ENCODE measurements at places on chromosomes 3 and 15. TPM values are rescaled to one million over a fixed set of nuclear protein-coding genes. Genes with fewer than 3 reads are reported as not detected.

Gene ABTB1
- 20.4 TPM for polyA plus RNA-seq

Gene ST3GAL6
- polyA plus RNA-seq = 0.56 TPM

Gene SLC9C1
- not detected for polyA plus RNA-seq

GRCh38 chr15:35450492-35450891 is 95.5 kb downstream of the DPH6 start:
- H3K4me3 ChIP-seq = 0 out of 2 replicates have a peak overlapping the region, but pooled peaks have one; percentile 7
- H3K27me3 ChIP-seq = no peaks in the 10 kb centered on the region
- peaks cover 20% of the 10 kb centered on the region for H3K4me1 ChIP-seq
- peak overlapping the region; percentile 29 for H3K27ac ChIP-seq
- DNase-seq = peak; percentile 86

- H3K4me1 ChIP-seq = peaks cover 41% of the 10 kb centered on the region
- peak overlapping the region; percentile 33 for H3K4me3 ChIP-seq
- DNase-seq = peak; percentile 85
- no peaks in the 10 kb centered on the region for H3K36me3 ChIP-seq
These were observed 901.4 kb downstream of the MCTP2 start for GRCh38 chr15:95132774-95133173.

- no peaks in the 10 kb centered on the region for H3K27me3 ChIP-seq
- H3K4me1 ChIP-seq = peaks cover 6% of the 10 kb centered on the region
- peak; percentile 14 for DNase-seq
- no peak overlapping the region for H3K4me3 ChIP-seq
These were observed 112.7 kb downstream of the SNRK start for GRCh38 chr3:43399034-43399433.

- DNase-seq = no peak
- H3K4me3 ChIP-seq = no peak overlapping the region
- H3K4me1 ChIP-seq = peaks cover 14% of the 10 kb centered on the region
- H3K36me3 ChIP-seq = no peaks in the 10 kb centered on the region
- no peak overlapping the region for H3K27ac ChIP-seq
These were observed 309.4 kb upstream of the STT3B start for GRCh38 chr3:31223278-31223677.

DNA sequence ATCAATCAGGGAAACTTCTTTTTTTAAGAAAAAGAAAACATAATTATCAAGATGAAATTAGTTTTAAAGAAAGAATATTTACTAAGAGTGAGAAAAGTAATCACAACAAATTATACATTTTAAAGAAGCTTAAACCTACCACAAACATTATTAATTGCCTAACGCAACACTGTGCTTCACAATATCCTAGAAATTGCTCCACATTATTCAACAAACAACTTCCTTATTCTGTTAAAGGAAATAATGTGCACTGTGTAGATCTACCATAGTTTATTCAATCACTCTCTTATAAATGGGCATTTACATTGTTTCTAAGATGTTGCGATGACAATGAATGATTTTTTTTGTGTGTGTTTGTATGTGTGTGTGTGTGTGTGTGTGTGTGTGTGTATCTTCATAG is 525.9 kb upstream of the KCNMB2 start:
- DNase-seq = no peak
- no peaks in the 10 kb centered on the region for H3K27me3 ChIP-seq
- no peak overlapping the region for H3K4me3 ChIP-seq
- H3K27ac ChIP-seq = no peak overlapping the region
- H3K4me1 ChIP-seq = no peaks in the 10 kb centered on the region

DNA sequence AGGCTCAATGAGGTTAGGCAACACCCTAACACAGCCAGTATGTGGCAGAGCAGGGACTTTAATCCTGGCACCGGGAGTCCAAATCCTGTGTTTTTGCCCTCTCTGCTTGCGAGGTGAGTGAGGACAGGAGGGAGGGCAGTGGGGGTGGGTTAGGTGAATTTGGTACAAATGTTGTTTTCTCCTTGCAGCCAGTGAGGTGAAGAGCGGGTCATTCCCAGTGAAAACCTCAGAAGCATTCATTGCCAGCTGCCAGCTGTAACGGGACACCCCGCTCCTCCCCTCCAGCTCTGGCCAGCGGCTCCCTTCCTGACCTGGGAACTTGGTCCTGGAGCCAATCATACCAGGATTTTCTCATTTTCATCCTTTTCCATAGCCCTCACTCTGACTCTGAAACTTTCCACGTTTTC is 45.7 kb upstream of the RAB6B start:
- peaks cover 37% of the 10 kb centered on the region for H3K4me1 ChIP-seq
- H3K36me3 ChIP-seq = no peaks in the 10 kb centered on the region
- no peak overlapping the region for H3K27ac ChIP-seq

DNA sequence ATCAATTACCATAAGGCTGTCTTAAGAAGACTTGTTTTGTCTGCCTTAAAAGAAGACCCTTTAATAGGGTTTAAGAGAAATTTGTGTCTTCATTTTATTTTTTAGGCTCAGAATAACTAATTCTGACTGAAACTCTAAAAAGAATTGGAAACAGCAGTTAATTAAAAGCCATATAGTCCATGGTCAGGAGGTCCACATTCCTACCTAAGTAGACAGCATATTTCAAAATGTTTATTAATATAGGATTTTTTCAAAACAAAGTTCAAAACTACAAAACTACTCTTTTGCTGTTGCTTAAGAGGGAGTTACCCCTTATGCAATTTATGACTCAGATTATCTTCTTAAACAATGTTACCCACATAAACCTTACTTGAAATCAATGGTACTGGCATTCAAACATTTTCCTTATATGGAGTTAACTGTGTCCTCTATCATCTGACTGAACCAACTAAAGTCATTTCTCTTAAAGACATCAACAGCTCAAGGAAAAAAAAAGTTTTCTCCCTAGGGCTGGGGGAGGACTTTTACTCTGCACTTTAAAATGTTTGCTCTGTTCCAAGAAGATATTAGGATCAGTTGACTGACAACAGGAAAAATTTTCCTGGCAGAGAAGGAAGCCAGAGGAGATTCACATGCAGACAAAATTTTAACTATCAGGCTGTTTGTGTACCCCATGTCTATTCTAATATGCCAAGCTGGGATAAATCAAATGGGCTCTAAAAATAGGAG is 56.8 kb upstream of the NANOGP8 start:
- H3K36me3 ChIP-seq = no peaks in the 10 kb centered on the region
- DNase-seq = peak; percentile 85
- no peaks in the 10 kb centered on the region for H3K27me3 ChIP-seq
- H3K4me1 ChIP-seq = peaks cover 23% of the 10 kb centered on the region
- peak overlapping the region; percentile 6 for H3K4me3 ChIP-seq

GRCh38 chr3:107430996-107431245 is 53.7 kb downstream of the CCDC54 start:
- DNase-seq = no peak
- H3K27ac ChIP-seq = peak overlapping the region; percentile 64
- no peaks in the 10 kb centered on the region for H3K27me3 ChIP-seq
- no peaks in the 10 kb centered on the region for H3K36me3 ChIP-seq
- peak overlapping the region; percentile 95 for H3K4me3 ChIP-seq

DNA sequence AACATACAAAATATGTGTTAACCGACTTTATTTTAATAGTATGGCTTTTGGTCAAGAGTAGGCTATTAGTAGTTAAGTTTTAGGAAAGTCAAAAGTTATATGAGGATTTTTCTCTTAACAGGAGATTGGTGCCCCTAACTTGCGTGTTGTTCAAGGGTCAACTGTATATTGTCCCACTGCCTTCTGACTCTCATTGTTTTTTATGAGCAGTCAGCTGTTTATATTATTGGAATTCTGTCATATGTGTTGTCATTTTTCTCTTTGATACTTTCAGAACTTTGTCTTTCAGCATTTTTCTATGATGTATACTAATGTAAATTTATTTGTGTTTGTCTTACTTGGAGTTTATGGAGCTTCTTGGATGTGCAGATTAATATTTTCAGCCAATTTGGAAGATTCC is 142.1 kb upstream of the CMC1 start:
- H3K4me1 ChIP-seq = no peaks in the 10 kb centered on the region
- no peak for DNase-seq
- H3K27ac ChIP-seq = no peak overlapping the region
- no peaks in the 10 kb centered on the region for H3K36me3 ChIP-seq
- H3K4me3 ChIP-seq = no peak overlapping the region

DNA sequence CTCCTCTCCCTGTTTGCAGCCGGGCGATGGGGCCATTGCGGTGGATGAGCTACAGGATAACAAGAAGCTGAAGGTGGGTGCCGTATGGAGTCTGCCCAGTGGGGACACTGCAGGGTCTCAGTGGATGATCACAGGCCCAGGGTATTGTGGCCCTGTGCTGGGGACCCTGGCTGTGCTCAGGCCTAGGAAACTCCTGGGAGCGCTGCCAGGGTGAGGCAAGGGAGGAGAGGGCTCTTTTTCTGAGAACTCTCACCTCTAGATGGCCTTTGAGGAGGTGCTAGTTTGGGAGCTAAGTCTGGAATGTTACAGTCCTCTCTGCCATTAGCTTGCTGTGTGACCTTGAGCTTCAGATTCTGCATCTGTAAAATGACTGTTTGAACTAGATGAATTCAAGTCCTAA is 16.4 kb downstream of the SLC24A1 start:
- no peak for DNase-seq
- 0 out of 2 replicates have a peak overlapping the region, but pooled peaks have one; percentile 27 for H3K4me3 ChIP-seq
- no peak overlapping the region for H3K27ac ChIP-seq
- no peaks in the 10 kb centered on the region for H3K36me3 ChIP-seq
- peaks cover 17% of the 10 kb centered on the region for H3K4me1 ChIP-seq

- no peaks in the 10 kb centered on the region for H3K36me3 ChIP-seq
- H3K27ac ChIP-seq = no peak overlapping the region
- no peaks in the 10 kb centered on the region for H3K4me1 ChIP-seq
- no peaks in the 10 kb centered on the region for H3K27me3 ChIP-seq
These were observed 469.3 kb upstream of the MCTP2 start for GRCh38 chr15:93762036-93762435.

DNA sequence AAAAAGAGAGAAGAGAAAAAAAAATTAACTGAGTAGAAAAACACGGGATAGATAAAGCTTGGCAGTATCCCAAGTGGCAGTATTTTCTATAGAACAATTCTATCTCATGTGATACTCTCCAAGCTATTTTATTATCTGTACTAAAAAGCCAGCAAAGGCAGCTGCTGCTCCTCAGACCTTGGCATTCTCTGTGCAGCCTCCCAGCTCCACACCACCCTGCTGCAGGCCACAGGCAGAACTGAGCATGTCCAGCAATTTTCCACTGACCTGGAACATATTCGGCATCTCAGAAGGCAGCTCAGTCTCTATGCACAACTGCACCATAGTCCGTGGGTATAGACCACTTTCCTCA is 1161.4 kb downstream of the IGSF11 start:
- no peak overlapping the region for H3K27ac ChIP-seq
- no peaks in the 10 kb centered on the region for H3K27me3 ChIP-seq
- no peak for DNase-seq
- no peak overlapping the region for H3K4me3 ChIP-seq

- no peaks in the 10 kb centered on the region for H3K36me3 ChIP-seq
- H3K4me1 ChIP-seq = no peaks in the 10 kb centered on the region
- H3K27me3 ChIP-seq = no peaks in the 10 kb centered on the region
- H3K4me3 ChIP-seq = peak within 1 kb of the TSS; percentile 84
These were observed at the start of gene B3GNT5 for GRCh38 chr3:183252973-183253527. B3GNT5 (plus strand) TSS chr3:183253253; CDS start chr3:183269799, 16,546 bp downstream.

- no peaks in the 10 kb centered on the region for H3K27me3 ChIP-seq
- no peak for DNase-seq
- no peak overlapping the region for H3K27ac ChIP-seq
- no peak overlapping the region for H3K4me3 ChIP-seq
These were observed 45.6 kb downstream of the CDAN1 start for GRCh38 chr15:42691308-42691707.
